Posterior cingulate gyrus (tissue), 11 donors: ENCODE measurements at places on chromosomes 5 and 9.

GRCh38 chr9:37029304-37029775 lies 4.7 kb downstream of the PAX5 start:
- DNase-seq = no peak

DNA sequence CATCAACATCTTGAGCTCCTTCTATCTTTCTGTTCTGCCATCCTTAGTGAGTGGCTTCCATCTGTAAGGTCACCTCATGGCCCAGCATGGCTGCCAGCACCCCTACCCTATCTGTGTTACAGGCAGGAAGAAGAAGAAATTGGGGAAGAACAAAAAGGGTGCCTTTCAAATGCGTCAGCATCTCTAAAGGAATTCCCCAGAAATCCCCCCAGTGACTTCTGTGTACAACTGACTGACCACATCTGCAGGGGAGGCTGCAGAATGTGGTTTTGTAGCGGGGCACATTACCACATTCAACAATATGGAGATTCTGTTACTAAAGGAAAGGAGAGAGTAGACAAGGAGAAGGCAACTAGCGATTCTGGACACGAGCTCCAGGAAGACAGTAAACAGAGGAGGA lies 40.1 kb downstream of the ALG2 start:
- no peak for DNase-seq

- no peak for DNase-seq
These were observed 155.5 kb upstream of the S1PR3 start for GRCh38 chr9:88835772-88836171.

- DNase-seq = no peak
These were observed 294.6 kb upstream of the ACTBL2 start for GRCh38 chr5:57777174-57777581.

GRCh38 chr5:151580239-151580638 lies 10.9 kb downstream of the FAT2 start:
- no peak for DNase-seq

GRCh38 chr5:96381526-96381925 lies 51.5 kb downstream of the PCSK1 start:
- DNase-seq = no peak
